ENCODE measurements at places on chromosomes 3 and 15.

DNA sequence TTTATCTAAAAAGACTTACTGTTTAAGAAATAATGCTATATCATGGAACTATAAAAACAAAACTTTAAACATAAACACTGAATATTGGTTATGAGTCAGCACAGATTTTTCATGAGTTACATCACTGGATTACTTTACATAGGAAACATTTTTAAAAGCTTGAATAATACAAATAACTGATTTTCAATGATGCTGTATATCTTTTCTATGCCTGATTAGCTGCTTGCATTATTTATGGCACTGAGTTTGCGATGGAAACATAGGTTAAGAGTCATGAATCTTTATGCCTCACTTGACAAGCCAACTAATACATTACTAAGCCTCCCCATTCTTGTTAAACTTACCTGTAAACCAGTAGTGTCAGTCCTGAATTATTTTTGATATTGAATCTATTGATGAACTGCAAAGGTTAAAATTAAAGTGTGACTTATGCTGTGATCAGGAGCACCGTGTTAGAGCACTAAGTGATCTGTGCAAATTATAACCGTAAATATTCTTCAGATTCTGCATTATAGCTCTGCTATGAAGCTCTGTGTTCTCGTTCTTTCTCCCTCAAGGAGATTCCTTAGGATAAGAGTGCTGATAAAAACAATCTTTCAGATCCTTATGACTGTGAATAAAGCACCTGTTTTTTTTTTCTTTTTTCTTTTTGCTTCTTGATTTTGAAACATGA is 437.3 kb upstream of the BCHE start:
- no peak for DNase-seq

- DNase-seq: no peak
Measured at GRCh38 chr3:22495791-22496190, 707.3 kb upstream of the UBE2E2 start.

GRCh38 chr15:60584355-60584998 is 105.5 kb upstream of the ICE2 start:
- DNase-seq: no peak

GRCh38 chr3:140416666-140417065 is 261.2 kb upstream of the TRIM42 start:
- DNase-seq: no peak

DNA sequence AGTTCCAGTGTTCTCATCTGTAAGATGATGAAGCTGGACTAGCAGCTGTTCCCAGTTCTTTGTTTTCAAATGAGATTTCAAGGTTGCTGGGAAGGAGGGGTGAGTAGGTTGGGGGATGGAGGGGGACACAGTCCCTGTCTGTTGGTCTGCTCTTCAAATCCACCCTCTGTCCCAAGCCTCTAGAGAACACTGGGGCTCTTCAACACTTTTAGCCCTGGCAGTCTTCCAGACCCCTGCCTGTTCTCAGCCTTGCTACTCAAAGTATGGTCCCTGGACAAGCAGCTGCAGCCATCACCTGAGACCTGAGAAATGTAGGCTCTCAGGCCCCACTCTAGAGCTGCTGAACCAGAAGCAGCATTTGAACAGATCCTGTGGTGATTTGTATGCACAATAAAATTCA is 41.3 kb downstream of the NEK11 start:
- DNase-seq: no peak

Measured in activated CD4-positive, alpha-beta T cell treated with anti-CD3 and anti-CD28 coated beads for 4 hours (primary cell).